ENCODE measurements at places on chromosomes 13 and 19. TPM values are rescaled to one million over a fixed set of nuclear protein-coding genes. Genes with fewer than 3 reads are reported as not detected.

Gene KLF1
- 0.42 TPM for polyA plus RNA-seq

Gene GDF15
- 2.2 TPM for polyA plus RNA-seq

Gene RASAL3
- polyA plus RNA-seq = 3.6 TPM

Gene ZNF578
- polyA plus RNA-seq = 5.4 TPM

Gene NPHS1
- 1.9 TPM for polyA plus RNA-seq

Gene ZNF208
- 2.4 TPM for polyA plus RNA-seq

Gene PIAS4
- polyA plus RNA-seq = 33.2 TPM

Gene CFD
- polyA plus RNA-seq = 2.8 TPM

Gene TPGS1
- 30.3 TPM for polyA plus RNA-seq

Gene WDR88
- 1.4 TPM for polyA plus RNA-seq

Gene UPK1A
- polyA plus RNA-seq = 0.21 TPM

Gene PPP1R13L
- 1.6 TPM for polyA plus RNA-seq

Gene ZNF571
- 11.7 TPM for polyA plus RNA-seq

Gene ADAT3
- 5.8 TPM for polyA plus RNA-seq

Gene RASIP1
- 11.9 TPM for polyA plus RNA-seq

Gene ICAM4
- 0.42 TPM for polyA plus RNA-seq

Gene FBXO17
- 18.0 TPM for polyA plus RNA-seq

Gene TEX101
- 0.18 TPM for polyA plus RNA-seq

Gene SIGLEC9
- polyA plus RNA-seq = 1.4 TPM

Gene CD37
- polyA plus RNA-seq = 18.0 TPM

Gene ACOD1
- polyA plus RNA-seq = not detected

Gene AXL
- polyA plus RNA-seq = 23.7 TPM

Gene DENND1C
- 2.2 TPM for polyA plus RNA-seq

Gene ERICH4
- not detected for polyA plus RNA-seq

Gene REEP6
- 13.3 TPM for polyA plus RNA-seq

Gene MLNR
- polyA plus RNA-seq = not detected

Gene PRSS57
- 0.15 TPM for polyA plus RNA-seq

Gene CEACAM8
- polyA plus RNA-seq = 0.06 TPM

Gene IRGQ
- polyA plus RNA-seq = 40.9 TPM

All from spinal cord (tissue), 10 donors.